ENCODE measurements at places on chromosomes 1 and 21.
A peak's percentile ranks its signal among the peaks of the same experiment; 100 is the strongest.

GRCh38 chr1:196598942-196599748 is 9.1 kb downstream of the KCNT2 start:
- DNase-seq, result no peak

DNA sequence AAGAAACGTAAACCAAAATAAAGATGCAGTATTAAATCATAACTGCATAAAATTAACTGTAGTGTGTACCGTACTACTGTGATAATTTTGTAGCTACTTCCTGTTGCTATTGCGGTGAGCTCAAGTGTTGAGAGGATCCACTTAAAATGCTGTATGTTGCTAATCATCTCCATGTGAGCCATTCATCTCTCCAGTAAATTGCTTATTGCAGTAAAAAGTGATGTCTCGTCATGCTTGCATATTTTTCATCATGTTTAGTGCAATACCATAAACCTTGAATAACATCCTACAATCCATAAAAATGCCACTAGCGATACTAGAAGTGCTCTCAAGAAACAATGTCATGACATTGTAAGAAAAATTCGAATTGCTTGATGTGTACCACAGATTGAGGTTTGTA is 66.3 kb downstream of the RAVER2 start:
- DNase-seq, result no peak

DNA sequence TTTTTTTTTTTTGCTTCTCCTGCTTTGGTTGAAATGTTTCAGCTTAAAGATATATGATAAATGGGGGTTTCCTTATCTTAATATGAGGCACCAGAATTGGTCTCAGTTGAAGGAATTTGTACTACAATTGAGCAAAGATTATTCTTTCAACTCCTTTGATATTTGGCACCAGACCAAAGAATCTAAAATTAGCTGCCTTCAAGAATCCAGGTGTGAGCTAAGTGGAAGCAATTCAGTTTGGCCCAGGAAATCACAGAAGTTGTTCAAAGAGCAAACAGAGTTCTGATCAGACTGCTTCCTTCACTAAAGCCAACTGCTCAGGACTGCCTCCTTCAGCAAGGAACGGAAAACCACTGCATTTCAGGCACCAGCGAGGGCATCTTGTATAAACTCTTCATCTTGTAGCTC is 68.3 kb upstream of the BCAR3 start:
- no peak for DNase-seq

- no peak for DNase-seq
These were observed 13.6 kb downstream of the DENND1B start for GRCh38 chr1:197761654-197762053.

GRCh38 chr1:79109445-79109844 is 102.9 kb upstream of the ADGRL4 start:
- no peak for DNase-seq

- DNase-seq, result no peak
These were observed 61.5 kb upstream of the RAB4A start for GRCh38 chr1:229209386-229209785.

DNA sequence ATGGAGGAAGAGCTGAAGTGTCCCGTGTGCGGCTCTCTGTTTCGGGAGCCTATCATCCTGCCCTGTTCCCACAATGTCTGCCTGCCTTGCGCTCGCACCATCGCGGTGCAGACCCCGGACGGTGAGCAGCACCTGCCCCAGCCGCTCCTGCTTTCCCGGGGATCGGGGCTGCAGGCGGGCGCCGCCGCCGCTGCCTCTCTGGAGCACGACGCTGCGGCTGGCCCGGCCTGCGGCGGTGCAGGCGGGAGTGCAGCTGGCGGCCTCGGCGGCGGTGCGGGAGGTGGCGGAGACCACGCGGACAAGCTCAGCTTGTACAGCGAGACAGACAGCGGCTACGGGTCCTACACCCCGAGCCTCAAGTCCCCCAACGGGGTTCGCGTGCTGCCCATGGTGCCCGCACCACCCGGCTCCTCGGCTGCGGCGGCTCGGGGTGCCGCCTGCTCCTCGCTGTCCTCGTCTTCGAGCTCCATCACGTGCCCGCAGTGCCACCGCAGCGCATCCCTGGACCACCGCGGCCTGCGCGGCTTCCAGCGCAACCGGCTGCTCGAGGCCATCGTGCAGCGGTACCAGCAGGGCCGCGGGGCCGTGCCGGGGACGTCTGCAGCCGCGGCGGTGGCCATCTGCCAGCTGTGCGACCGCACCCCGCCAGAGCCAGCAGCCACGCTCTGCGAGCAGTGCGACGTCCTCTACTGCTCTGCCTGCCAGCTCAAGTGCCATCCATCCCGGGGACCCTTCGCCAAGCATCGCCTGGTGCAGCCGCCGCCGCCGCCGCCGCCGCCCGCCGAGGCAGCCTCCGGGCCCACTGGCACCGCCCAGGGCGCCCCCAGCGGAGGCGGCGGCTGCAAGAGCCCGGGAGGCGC is 1.3 kb downstream of the TRIM67 start:
- DNase-seq, result no peak

DNA sequence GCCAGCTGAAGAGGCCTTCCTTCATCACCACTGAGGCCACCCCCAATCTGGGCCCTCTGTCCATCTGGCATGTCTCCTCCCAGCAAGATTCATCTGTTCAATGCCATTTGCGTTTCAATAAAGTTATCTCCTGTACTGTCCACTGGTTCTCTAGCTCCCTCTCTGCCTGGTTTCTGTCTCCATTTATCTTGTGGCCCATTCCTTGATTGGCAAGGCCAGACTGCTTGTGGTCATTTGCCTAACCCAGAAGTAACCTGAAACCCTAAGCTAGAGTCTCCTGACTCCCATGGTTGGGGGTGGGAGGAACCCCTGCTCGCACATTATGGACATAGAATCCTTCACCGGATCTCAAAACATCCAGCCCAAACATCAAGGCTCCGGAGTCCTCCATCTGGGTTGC is 2.1 kb upstream of the IPO9 start:
- DNase-seq, result no peak

DNA sequence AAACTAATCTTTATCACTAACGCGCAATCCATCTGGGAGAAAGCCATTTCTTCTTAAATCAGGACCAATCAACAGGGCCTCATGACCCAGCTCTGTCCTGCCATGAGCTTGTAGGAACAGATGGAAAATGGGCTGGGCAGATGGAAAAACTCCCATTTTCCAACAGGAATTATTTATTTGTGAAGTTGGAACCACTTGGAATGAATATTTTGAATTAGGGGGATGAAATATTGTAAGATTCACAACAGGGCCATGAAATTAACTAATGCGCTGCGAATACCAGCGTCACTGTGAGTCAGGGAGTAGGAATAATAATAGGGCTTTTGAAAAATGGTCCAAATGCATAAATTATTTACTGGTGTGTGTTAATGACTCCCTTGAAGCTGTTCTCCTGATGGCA is 53.1 kb upstream of the CYP2J2 start:
- no peak for DNase-seq

DNA sequence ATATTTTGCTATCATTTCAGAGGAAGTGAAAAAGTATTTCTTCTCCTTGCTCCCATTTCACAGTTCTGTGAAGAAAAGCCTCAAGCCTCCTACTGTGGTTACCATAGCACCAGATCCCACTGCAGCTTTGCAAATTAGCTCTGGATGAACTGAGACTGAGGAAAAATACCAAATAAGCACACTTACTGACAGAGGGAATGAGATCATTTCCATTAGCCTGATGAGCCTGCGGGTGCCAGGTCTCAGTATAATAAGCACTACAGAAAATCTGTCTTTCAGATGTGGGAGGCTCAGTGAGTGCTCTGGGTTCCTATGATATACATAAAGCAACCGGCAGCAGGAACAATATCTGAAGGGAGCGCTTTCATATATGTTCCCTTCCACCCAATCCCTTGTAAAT is 21.4 kb downstream of the XKR8 start:
- no peak for DNase-seq

GRCh38 chr1:184483101-184483683 is 96.4 kb downstream of the C1orf21 start:
- DNase-seq, result no peak

DNA sequence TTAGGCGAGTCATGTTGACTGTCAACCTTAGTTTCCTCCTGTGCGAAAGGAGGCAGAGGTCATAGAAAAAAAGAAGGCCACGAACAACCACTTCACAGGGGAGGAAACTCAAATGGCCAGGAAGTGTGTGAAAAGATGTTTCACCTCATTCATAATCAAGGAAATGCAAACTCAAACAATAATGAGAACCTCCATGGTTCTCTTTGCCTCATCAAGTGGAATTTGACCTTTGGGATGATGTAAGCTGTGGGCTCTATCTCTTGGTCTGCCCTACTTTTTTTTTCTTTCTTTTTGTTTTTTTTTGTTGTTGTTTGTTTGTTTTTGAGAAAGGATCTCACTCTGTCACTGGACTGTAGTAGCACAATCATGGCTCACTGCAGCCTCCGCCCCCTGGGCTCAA is 55.9 kb upstream of the GRHL3 start:
- no peak for DNase-seq

GRCh38 chr1:237139732-237140131 is 97.7 kb downstream of the RYR2 start:
- DNase-seq, result no peak

DNA sequence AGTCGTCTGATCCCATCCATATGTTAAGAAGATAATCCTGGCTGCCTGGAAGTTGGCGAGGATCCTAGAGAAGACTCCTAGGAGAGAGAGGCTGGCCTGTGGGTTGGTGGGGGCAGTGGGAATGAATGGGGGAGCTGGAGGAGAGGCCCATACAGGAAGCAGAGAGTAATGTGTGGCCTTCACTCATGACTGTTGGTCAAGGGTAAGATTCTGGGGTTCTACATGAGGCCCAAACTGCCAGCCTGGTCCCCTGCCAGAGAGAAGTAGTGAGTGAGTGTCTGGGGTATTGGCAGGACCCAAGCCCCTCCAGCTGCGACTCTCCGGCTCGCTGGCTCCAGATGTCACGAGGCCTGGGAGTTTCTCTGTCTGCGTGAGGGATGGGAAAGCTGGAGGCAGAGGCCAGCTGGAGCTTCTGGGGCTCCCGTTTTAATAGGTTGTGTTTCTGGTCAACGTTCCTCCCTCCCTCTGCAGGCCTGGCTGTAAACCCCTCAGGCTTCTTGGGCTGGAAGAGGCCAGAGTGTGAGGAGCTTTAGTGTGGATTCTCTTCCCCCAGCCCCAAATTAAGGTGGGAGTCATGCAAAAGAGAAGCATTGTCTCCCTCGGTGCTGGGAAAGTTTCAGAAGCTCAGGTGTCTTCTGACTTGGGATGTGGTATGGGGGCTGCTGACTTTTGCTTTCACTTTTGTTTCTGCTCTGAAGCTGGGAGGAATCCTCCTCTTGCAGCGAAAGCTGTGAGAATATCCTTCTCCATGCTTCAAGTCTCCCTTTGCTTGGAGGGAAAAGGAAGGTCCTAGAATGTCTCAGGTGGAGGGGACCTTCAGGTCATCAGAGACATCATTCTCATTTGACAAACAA is 2.6 kb downstream of the TMEM51 start:
- DNase-seq, result peak; percentile 11

- DNase-seq, result no peak
These were observed 477.1 kb downstream of the LMO4 start for GRCh38 chr1:87805666-87806378.

DNA sequence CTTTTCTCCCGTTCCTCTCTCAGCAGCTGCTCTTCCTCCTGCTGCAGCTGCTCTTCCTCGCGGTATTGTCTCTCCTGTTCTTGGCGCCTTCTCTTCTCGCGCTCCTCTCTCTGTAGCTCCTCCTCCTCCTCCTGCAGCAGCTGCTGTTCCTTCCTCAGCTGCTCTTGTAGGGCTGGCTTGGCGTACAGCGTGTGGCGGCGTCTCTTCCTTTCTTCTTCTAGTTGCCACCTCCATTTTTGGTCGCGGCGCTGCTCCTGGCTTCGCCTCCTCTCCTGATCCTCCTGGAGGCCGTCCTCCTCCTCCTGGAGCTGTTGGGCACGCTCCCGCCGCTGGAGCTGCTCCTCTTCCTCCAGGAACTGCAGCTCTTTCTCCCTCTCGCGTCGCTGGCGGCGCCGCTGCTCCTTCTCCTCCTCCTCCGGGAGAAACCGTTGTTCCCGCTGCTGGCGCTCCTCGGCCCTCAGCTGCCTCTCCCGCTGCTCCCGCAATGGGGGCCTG is 4.8 kb downstream of the TCHH start:
- peak; percentile 18 for DNase-seq

DNA sequence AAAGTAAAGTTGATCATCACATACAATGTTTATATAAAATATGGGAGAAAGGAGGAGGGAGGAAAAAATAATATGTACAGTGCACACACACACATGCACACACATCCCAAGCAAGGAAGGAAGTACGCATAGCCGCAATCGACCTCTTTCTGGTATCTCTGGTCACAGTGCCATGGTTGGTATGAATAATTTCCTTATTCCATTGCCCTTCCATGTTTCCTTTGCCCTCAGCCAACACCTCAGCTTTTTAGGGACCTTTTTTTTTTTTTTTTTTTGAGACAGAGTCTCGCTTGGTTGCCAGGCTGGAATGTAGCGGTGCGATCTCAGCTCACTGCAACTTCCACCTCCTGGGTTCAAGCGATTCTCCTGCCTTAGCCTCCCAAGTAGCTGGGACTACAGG is 20.6 kb downstream of the CITED4 start:
- DNase-seq, result no peak

DNA sequence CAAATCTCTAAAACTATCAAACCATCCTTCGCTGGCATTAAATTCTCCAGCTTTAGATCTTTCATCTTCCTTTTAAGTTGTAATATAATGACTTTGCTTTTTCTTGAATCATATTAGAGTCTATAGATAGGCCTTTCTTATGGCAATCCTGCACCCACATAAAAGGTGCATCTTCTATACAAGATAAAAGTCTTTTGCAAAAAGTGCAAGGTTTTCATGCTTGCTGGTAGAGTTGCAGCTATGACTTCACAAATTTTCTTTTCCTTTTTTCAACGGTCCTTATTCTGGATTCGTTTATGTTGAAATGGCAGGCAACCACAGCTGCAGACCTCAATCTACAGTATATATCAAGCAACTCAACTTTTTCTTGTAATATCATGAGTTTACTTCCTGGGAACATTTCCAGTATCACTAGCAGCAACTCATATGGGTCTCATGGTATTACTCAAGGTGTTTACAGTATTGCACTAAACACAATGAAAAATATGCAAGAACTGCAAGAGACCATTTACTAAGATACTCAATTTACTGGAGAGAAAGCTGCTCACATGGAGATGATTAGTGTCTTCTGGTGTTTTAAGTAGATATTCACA is 22.1 kb downstream of the OMA1 start:
- DNase-seq, result no peak

DNA sequence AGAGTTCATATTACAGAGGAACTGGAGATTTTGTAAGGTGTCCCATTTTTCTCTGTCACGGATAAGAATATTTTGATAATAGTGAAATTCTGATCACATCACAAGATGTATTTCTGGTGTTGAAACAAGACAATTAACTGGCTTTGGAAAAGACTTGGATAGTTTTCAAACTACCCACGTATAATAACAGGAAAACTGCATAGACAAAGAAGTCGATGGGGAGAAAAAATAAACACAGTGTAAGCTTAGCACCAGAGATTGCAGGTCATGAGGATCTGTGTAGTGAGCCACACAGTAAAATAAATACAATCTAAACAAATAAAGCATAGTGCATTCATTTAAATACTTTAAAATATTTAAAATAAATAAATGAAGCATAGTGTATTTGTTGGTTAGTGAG is 452.3 kb upstream of the ADAMTS5 start:
- no peak for DNase-seq

Measured in CD4-positive, alpha-beta T cell treated with Interleukin-21 for 1 hour (primary cell).